Fibroblast of the aortic adventitia (primary cell): ENCODE measurements at places on chromosomes 16 and 17.
A peak's percentile ranks its signal among the peaks of the same experiment; 100 is the strongest.

DNA sequence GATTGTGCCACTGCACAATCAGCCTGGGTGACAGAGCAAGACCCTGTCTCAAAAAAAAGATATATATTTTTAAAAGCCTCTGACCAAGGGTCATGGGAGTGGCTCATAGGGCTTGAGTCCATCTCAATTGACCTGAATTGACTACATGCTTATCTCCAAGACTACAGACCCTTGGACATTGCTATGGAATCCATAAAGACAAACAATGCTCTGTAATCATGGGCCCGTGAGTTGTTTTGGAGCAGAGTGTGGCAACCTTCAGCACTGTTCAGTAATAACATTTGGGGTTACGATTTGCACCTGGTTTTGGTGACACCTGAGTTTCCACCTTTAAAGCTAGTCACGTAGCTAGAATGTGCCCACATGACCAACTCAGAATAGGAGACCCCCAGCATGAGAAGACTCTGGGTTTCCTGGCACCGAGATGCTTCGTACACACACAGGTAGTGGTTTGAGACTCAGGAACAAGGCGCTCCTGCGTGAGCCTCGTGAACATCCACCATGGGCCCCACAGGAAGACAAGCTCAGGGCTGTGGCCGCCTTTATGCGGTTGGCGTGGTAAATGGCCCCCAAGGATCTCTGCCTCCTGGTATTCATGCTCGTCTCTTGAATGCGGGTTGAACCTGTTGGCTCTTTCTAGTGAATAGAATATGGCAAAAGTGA lies 66.6 kb upstream of the RPH3AL start:
- no peak for DNase-seq

DNA sequence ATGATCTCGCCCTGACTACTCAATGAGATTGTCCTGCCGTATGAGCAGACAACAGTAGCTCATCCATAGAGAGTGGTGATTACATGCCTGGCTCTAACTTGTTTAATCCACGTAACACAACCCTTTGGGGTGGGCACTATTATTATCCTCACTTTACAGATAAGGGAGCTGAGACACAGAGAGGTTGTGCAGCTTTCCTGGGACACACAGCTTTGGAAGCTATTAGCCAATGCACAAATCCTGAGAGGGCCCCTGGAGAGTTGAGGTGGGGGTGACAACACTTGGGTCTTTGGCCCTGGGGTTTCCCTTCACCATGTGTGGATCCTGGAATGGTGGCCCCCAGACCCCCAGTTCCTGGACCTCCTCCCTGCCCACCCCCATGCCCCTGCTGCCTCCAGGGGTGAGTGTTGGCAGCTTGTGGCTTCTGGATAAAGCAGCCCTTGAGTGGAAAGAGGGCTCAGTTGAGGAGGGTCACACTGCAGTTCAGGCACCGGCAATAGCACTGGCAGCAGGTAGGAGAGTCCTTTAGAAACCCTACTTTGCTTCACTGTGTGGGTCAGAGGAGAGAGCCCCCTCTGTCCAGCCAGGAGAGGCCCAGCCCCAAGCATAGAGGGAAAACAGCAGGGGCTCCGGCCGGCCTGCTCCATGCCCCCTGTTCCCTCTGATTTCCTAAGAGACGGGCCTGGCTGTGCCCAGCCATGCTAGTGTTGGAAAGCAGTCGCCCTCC lies 230.7 kb downstream of the KATNIP start:
- DNase-seq, result no peak

DNA sequence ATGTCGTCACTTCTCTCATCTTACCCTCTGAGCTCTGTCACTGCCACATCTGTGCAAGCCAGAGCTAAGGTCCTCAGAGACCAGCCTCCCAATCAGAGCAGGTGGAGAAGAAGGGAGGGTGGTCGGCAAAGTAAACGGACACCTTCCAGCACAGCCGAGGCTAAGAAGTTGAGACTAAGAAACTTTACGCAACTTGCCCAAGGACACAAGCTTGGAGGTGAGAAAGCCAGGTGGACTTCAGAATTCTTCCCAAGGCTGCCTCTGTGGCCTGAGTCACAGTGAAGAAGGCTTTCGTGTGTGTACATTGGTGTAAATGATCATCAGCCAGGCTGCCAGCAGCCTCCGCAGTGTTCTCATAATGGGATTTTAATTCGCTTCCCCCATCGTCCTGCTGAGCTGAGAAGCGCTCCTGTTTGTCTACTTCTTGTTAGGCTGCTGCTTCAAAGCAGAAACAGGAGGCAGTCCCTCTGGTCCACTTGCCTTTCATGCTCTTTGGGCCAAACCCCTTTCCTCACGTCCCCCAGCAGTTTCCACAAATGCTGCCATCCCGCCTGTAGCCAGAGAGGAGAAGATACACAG lies 125.0 kb upstream of the RPL38 start:
- no peak for DNase-seq

GRCh38 chr16:18803569-18804462 lies 2.5 kb upstream of the ARL6IP1 start:
- DNase-seq, result peak; percentile 48

DNA sequence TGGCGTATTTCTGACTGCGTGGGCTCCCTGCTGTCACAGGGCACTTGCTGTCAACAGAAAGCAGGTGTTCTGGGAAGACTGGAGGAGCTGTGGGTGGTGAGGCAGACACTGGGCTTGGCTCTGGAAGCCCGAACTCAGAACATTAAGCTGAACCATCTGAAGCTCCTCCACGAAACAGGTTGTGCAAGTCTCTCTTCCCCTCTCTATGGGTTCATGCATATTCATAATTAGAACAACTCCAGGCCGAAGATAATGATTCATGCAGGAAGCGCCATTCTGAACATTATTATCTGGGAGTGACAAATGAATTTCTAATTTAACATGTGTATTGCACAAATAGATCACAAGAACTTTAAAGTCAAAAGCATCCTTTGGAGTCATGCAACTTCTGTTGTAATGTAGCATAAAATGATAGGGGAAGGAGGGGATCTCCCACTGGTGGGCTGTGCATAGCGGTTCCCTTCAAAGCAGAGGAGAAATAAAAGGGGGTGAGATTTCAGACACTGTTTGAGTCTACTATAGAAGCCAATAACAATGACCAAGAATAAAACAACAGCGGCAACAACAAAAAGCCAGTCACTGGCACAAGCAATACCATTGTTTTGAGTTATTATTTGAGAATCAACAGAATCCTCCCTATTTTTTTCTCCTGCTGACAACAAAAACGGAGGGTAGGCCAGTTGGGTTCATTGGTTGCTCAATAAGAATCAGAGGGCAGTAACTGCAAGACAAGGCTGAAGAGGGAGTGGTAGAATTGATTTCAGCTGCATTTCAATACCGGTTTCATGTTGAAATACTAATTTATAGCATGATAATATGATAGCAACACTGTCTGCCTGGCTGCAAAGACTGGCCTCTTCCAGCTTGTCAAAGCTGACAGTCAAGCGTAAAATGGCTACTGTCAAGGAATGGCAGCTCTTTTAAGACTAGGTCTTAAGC lies 407.3 kb downstream of the XYLT1 start:
- DNase-seq, result no peak

DNA sequence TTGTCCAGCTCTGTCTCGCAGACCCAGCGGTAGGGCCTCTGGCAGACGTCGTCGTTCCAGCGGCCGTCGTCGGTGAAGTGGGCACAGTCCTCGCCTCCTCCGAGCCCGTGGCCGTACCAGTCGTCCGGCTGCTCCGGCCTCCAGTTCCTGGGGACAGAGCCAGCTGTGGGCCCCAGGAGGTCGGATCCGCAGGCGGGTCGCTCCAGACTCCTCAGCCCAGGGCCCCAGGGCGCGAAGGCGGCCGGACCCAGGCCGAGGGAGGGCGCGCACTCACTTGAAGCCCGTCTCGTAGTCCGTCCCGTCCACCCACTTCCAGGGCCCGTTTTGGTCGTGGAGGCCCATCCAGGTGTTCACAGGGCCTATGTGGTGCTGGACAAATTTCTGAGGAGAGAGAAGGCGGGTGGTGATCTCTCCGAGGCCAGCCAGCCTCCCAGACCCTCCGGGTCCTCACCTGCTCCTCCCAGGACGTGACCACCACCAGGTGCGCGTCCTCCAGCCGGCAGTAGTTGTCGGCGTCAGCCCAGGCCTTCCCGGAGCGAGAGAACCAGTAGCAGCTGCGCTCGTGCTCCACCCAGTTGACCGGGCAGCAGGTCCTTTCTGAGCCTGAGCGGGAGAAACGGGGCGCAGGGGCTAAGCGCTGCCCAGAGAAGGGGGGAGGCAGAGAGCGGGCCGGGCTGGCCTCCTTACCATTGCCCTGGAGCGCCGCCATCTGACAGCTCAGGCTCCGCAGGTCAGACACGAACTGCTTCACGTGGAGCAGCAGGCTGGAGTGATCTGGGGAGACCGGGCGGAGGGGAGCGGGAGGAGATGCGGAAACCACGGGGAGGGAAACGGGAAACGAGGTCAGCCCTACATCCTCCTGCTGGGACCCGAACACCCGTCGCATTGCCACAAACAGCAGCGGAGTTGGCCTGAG lies 5.2 kb downstream of the ASGR1 start:
- DNase-seq, result no peak

DNA sequence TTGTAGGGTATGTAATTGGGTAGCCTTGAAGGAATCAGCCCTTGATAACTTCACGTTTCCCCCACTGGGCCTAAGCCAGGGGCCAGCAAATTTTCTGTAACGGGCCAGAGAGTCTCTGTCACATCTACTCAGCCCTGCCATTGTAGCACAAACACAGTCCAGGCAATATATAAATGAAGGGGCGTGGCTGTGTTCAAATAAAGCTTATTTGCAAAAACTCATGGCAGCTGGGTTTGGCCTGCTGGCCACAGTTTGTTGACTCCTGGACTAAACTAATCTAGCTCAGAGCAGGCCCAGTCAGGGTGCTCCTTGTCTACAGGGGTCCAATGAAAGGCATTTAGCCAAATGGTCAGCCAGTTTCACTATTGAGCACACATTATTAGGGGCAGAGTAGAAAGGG lies 141.6 kb downstream of the CCDC182 start:
- DNase-seq, result no peak

- no peak for DNase-seq
These were observed 141.2 kb upstream of the ZFHX3 start for GRCh38 chr16:73189136-73189535.

- no peak for DNase-seq
These were observed 3.4 kb upstream of the KRTAP4-12 start for GRCh38 chr17:41127371-41127770.

GRCh38 chr17:80769936-80770625 lies 221.6 kb upstream of the CHMP6 start:
- DNase-seq, result no peak
